ENCODE measurements at places on chromosomes 16 and 17.

DNA sequence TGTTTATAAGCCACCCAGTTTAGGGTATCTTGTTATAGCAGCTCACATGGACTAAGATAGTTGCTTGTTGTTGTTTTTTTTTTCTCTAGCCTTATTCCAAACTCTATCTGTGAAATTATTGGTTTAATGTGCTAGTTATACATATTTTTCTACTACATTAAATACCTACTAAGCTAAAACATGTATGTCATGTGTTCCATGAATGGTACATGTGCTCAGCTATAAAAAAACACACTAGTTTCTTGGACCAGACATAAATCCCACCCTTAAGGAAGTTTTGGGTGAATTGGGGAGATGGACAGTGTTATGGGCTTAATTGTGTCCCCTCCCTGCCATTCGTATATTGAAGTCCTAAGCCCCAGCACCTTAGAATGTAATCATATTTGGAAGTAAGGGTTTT is 19.8 kb downstream of the ITPRIPL2 start:
- DNase-seq: no peak

GRCh38 chr16:1024138-1024537 is 42.6 kb downstream of the SOX8 start:
- no peak for DNase-seq

- DNase-seq: no peak
Observed at GRCh38 chr16:1116693-1117077, 20.6 kb upstream of the C1QTNF8 start.

- DNase-seq: peak; percentile 38
Observed at GRCh38 chr16:24526701-24527495, 12.5 kb upstream of the RBBP6 start.

DNA sequence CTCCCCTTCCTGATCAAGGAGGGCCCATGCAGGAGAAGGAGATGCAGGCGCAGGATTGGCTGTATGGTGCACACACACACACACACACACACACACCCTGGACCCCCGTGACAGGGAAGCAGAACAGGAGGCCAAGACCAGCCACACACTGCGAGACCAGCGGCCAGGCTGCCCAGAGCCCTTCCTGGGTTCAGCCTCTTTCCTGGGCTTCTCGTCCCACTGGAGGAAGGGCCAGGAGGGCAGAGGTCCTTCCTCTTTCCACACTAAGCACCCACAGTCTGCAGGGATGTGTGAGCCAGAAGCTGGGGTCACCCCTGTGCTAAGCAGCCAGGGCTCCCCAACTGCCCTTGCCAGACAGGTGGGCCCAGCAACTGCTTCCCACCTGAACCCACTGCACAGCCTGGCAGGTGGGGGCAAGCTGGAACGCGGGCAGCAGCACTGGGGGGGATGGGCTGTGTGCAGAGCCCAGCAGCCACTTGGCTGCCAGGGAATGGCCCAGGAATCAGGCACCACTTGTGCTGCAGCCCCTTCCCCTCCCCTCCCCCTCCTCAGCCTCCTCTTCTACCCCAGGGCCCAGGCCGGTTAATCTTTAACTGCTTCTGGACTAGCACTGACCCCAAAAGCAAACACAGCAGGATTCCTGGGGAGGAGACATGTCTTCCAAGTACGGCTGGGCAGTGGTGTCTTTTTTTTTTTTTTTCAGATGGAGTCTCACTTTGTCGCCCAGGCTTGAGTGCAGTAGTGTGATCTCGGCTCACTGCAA is 44.6 kb upstream of the SLC38A10 start:
- peak; percentile 42 for DNase-seq

- DNase-seq: peak; percentile 79
Observed at GRCh38 chr16:30409125-30410060, 2.0 kb downstream of the ZNF771 start.

GRCh38 chr17:79160980-79161636 is 86.5 kb downstream of the ENGASE start:
- no peak for DNase-seq

DNA sequence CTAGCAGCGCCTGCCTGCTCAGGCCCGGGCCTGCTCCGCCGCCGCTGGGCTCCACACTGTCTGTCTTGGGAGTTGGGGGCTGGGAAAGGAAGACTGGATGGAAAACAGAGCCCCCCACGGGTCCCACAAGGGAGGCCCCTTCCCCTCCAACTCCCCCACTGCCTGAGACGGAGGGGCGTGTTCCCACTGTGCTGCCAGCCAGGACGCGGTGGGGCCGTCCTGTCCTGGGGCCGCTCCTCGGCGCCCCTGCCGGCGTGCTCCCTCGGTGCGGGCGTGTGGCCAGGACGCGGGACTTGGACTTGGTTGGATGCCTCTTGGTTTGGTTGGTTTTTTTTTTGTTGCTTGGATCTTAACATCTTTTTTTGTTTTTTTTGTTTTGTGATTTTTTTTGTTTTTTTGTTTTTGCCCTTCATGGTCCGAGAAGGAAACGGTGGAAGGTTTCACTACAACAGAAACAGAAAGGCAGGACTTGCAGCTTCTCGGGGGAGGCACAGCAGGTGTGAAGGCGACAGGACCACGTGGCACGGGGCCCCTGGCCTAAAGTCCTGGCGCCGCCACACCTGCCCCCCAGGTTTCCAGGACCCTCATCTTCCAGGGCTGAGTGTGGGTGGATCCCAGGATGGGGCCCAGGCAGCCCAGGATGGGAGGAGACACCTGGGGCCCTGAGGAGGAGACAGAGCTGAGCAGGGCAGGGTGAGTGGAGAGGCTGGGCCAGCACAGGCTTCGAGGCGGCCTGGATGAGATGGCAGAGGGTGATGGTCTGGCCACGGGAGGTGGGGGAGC is 16.0 kb downstream of the ENGASE start:
- DNase-seq: no peak

GRCh38 chr17:2181897-2182448 is 121.6 kb downstream of the SMG6 start:
- DNase-seq: no peak

- DNase-seq: no peak
Observed at GRCh38 chr17:72457712-72458111, 336.9 kb downstream of the SOX9 start.

GRCh38 chr16:58176608-58177352 is 21.1 kb downstream of the CSNK2A2 start:
- no peak for DNase-seq

DNA sequence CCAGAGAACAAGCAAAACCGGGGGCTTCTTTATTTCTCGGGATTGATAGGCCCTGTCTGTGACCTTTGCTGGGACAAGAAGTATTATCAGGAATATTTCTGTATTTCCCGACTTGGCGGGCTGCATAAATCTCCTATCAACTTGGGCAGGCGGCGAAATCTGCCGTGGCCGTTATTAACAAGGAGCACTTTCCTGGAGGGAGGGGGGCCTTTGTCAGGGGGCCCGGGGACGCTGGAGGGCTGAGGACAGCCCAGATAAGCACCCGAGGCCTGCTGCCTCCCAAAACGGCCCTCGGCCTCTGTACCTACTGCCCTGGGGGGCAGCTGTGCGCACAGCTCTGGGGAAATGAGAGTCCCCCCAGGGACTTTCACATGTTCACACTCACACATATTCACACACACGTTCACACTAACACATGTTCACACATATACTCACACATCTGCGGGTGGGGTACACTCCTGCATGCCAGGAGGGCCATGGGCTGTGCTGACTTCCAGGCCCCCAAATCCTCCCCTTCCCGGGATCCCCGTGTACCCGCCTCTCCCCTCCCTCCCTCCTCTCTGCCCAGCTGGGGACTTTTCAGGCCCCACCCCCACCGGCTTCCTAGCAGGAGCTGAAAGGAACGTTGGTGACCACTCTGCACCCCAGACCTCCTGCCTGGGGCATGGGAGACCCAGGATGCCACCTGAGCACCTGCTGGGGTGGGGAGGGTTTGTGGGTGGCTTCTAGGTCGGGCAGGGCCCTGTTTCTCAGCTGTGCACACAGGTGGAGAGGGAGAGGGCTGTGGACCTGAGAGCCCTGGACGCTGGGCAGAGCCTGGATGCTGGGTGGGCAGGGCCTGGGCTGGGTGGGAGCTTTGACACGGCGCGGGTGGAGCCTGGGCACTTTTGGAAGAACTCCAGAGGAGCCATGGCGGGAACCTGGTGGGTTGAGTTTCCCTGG is 24.3 kb upstream of the GSE1 start:
- no peak for DNase-seq

DNA sequence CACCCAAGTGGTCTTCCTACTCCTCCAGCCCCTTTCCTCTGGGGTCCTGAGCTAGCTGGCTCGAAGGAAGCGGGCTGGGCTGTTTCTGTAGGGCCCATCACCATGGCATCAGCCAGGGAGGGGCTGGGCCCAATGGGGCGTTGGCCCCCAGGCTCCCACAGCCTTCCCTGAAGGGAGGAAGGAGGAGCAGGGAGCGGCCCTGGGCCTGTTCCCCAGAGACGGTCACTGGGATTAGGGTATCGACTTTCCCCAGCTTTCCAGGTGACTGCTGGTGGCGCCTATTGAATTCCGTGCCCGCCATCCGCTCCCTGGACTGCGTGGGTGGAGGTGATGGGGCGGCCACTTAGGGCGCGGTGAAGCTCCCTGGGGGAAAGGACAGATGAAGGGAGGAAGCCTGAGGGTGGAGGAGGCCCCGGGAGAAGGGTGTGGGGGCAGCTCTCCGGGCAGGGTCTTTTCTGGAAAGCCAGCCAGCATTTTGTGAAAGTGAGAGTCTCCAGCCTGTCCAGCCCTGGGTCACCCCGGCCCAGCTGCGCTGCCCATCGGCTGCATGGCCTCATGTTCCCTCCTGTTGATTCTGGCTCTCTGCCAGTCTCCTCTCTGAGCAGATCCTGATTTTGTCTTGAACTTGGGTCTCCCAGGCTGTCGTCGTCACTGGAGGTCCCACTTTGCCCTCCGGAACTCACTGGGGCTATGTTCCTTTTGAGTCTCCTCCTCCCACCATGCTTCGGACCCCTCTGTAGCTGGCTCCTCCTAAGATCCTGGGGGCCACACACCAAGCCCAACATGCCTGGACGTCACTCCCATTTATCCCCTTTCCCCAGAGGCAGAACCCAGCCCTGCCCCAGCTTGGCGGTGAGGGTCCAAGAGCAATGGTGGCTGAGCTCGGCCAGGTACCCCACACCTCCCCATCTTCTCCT is 9.8 kb downstream of the NHERF1 start:
- DNase-seq: no peak

DNA sequence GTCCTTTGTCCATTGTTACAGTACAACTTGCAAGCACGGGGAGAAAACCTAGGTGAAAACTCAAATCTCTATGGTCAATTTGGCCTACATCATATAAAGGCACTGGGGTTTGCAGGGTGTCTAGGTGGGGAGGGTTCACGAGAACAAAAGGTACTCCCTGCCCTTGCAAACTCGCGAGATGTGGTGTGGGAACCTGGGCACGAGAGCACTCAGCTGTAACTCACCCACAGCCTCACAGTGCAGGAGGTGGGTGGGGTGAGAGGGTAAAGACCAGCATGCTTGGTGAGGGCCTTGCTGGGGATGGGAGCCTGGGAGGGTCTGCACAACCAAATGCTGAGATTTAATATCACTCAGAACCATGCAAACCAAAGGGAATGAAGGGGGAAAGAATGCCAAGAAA is 18.4 kb upstream of the ZNF594 start:
- no peak for DNase-seq

DNA sequence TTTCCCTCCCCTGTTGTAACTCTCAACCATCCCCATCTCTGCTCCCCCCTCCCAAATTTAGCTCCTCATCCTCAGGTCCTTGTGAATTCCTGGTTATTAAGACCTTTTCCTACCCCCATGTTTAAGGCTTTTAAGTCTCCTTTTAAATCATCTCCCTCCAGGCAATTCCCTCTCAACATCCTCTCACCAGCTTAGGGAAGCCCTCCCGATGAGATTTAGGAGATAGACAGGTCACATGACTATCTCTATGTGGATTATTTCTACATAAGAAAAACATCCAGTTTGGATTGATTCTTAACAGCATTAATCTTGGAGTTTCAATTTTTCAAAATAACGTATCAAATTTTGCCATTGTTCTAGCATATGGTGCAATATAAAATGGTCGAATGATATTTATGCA is 12.5 kb upstream of the WSB1 start:
- DNase-seq: no peak

GRCh38 chr16:47395733-47396498 is 64.9 kb downstream of the ITFG1 start:
- no peak for DNase-seq

DNA sequence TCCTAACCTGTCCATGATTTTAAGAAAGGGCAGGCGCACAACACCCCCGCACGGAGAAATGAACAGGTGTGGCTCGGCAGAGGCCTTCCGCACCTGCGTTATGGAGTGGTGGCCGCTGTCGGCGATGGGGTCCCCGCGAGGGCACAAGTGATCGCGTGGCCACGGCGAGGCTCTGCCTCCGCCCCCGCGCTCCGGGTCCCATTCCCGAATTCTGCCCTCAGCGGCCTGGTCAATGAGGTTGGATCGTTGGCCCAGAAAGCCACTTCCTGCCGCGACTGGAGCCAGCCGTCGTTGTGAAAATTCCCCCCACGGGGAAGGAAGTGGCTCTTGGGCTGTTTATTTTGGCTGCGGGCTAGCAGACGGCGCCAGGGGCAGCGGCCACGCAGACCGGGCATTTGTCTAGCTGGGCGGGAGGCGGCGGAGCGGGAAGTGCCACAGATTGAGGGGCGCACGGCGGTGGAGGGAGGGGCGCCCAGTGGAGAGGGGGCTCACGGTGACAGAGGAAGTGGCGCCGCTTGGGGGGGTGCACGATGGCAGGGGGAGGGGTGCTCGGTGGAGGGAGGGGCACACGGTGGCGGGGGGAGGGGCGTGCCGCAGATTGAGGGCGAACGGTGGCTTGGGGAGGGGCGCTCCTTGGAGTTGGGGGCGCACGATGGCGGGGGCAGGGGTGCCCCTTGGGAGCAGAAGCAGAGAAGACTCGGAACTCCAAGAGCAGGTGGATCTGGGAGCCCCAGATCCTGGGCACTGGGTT is 25.0 kb downstream of the MRC2 start:
- DNase-seq: peak; percentile 62

GRCh38 chr16:87690911-87691685 is 74.7 kb downstream of the KLHDC4 start:
- no peak for DNase-seq

DNA sequence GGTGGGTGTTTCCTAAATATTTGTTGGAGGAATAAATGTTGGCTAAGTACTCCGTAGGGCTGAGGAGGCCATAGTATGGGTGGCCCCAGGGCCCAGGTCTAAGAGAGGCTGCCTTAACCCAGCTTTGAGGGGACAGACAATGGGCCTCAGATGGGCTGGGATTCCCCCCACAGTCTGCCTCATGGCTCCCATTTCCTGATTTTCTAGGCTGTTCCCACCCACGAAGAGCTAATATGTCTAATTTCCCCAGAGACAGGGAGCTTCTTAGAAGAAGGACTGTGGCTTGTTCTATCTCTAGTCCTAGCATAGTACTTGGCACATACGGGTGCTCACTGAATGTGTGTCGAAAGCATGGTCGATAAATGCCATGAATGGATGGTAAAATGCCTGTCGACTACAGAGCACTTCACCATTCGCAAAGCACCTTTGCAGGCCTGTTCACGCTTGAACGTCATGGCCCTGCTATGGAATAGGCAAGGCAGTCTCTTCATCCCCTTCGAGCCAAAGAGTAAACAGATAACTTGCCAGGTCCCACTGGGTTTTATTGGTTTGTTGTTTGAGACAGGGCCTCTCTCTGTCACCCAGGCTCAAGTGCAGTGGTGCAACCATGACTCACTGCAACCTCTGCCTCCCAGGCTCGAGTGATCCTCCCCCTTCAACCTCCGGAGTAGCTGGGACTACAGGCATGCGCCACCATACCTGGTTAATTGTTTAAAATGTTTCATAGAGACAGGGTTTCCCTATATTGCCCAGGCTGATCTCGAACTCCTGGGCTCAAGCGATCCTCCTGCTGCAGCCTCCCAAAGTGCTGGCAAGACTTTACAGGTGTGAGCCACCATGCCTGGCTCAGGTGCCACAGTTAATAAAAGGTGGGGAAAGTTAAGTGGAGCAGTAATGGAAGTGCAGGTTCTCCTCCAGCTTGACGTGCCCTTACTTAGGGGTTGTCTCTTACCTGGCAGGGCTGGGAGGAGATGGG is 9.7 kb downstream of the CHAD start:
- peak; percentile 49 for DNase-seq
